ENCODE measurements at places on chromosomes 1 and 21. TPM values are rescaled to one million over a fixed set of nuclear protein-coding genes. Genes with fewer than 3 reads are reported as not detected.

DNA sequence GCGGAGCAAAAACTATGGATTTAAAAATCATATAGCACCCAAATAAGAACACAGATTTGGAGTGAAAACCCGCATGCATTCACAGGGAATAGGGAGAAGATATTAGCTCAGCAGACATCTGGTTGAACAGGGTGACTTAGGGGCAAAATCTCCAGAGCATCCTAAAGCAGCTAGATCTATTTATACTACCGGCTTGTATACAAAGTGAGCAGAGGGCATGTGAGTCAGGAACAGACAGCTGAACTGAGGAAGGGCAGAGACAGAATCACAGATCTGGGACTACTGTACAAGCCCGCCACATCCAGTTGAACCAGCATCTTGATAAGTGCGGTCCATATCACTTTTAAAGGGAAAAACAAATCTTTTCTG lies 35.2 kb upstream of the EXOSC10 start:
- no peak for DNase-seq

DNA sequence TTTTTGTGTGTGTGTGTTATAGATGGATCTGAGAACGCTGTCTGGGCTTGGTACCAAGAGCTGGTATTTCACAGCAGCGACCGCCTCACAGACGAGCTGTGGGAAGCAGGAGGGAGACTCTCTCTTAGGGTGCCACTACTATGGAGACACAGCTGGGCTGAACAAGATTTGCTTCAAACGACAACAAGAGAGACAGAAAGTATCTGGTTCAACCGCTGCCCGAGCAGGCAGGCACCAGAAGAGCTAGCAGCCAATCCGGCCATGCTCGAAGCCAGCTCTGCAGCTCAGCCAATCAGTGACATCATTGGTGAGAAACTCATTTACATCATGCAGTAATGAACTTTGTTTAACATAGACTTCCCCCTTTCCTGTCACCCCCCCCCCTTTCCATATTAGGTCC lies 341.3 kb downstream of the USP25 start:
- DNase-seq = no peak

DNA sequence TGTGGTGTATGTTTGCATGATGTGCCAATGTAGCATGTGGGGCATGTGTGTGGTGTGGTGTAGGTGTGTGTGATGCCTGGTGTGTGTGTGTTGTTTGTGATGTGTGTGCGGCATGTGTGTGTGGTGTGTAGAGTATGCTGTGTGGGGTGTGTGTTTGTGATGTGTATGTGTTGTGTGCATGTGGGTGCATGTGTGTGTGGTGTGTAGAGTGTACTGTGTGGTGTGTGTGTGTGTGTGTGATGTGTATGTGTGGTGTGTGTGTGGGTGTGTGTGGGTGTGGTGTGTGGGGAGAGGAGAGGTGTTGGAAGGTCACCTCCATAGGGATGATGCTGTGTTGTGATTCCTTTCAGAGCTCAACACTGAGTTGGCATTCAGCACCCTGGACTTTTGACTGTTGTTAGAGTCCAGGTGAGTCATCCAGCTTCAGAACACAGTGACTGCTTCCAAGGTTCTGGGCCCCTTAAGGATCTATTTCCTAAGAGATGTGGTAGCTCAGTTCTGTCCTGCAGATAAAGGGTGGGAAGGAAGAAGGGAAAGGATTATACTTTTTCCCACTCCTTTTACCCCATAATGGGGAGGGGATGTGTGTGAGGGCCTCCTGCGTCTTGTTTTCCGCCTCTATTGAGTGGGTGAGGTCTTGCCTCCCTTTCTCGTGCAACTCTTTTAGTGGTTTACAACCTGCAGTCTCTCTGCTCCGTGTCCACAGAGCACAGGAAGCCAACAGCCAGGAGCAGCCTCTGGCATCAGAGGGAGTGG lies 47.6 kb downstream of the RHOU start:
- DNase-seq = no peak

GRCh38 chr1:92872719-92873118 lies 40.9 kb downstream of the RPL5 start:
- no peak for DNase-seq

ILDR2 gene
- 3.8 TPM for total RNA-seq

DNA sequence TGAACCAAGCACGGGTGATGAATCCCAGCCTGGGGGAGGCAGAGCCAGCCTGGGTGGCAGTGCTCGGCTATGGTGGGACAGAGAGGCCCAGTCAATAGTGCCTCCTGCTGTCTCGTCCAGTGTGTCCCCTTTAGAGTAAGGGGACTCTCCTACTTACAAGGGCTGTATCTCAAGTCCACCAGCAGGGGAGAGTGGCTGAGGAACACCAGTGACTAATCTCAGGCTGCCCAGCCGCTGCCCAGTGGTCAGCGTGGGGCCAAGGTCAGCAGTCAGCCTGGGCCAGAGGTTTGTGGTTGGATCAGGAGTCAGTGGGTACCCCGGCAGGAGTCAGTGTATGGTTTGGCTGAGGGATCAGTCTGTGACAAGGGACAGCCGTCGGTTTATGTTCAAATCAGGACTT lies 109.2 kb upstream of the RUNX3 start:
- DNase-seq = no peak

S100A4 gene
- total RNA-seq = 2.7 TPM

GRCh38 chr1:95407886-95408291 lies 173.9 kb downstream of the RWDD3 start:
- DNase-seq = no peak

DNA sequence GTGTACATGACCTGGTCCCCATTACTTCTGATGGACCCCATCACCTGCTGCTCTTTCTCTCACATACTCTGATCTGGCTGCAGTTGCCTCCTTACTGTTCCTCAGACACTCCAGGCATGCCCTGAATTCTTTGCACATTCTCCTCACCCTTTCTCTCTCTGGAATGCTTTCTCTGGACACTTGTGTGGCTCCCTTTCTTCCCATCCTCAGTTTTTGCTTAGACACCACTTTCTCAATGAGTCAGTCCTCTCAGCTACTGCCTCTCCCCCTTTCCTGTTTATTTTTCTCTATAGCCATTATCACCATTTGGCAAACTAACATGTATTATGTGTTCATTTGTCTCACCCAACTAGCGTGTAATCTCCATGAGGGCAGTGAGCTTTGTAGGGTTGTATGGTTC lies 28.1 kb downstream of the PLXNA2 start:
- DNase-seq = no peak

VSIG8 gene
- 0.07 TPM for total RNA-seq

DNA sequence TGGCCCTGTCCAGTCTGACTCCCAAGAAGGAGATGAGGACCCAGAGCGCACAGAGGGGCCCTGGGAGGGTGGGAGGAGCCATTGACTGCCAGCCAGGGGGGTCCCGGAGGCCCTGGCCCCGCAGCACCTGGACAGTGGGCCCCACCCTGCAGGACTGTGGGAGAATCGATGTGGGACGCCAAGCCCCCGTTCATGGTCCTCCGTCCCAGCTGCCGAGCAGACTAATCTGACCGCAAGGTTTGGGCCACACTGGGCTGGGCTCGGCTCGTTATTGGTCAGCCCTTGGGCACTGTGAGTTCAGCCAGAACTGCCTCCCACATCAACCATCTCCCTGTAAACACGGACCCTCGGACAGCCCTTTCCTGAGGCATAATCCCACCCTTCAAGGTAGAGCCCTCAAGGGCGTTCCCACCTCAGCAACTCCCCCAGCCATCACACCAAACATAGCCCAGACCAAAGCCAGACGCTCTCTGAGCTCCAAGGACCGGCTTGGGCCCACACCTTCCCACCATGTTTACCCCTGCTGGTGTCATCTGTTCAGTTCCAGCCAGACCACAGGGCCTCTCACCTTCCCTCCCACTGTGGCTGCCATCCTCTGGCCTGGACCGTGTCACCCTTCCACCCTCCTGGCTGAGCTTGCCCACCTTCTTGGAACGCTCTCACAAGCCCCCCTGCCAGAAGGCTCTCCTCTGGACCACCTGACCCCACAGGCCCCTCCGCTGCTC lies 16.2 kb upstream of the POFUT2 start:
- no peak for DNase-seq

DNA sequence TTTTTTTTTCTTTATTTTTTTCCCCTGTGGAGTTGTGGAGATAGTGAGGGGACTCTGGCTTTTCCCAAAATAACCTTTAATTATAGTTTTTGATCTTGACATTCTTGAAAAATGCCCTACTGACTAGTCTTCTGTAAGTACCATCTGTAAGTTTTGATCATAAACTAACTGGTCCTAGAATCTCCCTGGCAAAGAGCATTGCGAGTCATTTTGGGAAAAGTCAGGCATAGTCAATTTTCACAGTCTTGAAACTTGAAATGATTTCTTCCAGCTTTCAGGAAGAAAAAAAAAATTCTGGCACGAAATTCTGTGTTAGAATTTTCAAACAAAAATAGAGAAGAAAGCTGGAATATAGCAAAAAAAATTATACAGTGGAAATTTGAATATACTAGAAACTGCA lies 181.2 kb upstream of the SNX7 start:
- DNase-seq = no peak

- peak; percentile 77 for DNase-seq
Measured at GRCh38 chr1:171438441-171438840, 46.9 kb upstream of the PRRC2C start.

AMIGO1 gene
- 2.8 TPM for total RNA-seq

DNA sequence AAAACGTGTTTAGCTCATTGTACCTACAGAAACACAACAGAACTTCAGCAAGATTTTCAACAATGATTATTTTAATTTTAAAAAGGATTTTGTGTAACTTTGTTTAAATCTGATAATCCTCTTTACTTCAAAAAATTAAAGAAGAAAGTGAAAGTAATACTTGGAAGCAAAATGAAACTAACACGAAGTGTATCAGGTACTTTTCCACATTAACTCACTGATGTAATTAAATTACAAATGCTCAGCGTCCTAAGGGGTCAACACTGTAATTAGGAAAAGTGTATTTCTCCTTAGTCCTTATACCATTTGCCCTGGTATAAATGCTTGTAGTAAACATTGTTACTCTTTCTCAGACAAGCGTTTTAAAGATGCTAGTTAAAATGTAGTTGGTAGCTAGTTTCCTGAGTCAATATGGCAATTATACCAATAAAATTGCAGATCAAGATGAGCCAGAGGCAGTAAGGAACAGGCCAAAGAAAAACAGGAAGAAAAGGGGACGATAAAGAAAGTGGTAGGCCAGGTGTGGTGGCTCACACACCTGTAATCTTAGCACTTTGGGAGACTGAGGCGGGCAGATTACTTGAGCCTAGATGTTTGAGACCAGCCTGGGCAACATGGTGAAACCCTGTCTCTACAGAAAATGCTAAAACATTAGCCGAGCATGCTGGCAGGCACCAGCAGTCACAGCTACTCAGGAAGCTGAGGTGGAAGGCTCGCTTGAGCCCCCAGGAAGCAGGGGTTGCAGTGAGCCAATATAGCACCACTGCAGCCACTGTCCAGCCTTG lies 553.0 kb downstream of the SMYD3 start:
- DNase-seq = no peak

GRCh38 chr1:40774266-40774998 lies 9.2 kb upstream of the KCNQ4 start:
- DNase-seq = no peak

All from kidney epithelial cell (primary cell).